ENCODE measurements at places on chromosomes 11 and 22. TPM values are rescaled to one million over a fixed set of nuclear protein-coding genes. Genes with fewer than 3 reads are reported as not detected.

MPZL3 gene
- 2.9 TPM for total RNA-seq

PGA4 gene
- total RNA-seq = not detected

SLC29A2 gene
- 17.1 TPM for total RNA-seq

NCR3LG1 gene
- 1.1 TPM for total RNA-seq

RRAS2 gene
- 97.7 TPM for total RNA-seq

CCDC157 gene
- 1.8 TPM for total RNA-seq

GRM5 gene
- total RNA-seq = not detected

MYOD1 gene
- total RNA-seq = not detected

MEI1 gene
- 28.9 TPM for total RNA-seq

ABCC8 gene
- total RNA-seq = not detected

MMP12 gene
- not detected for total RNA-seq

CCDC73 gene
- not detected for total RNA-seq

TRIM22 gene
- 244 TPM for total RNA-seq

SLN gene
- total RNA-seq = not detected

Data from activated B cell treated with CpG ODN at 0.5 μM for 24 hours (primary cell).